ENCODE measurements at places on chromosomes 6 and 20. TPM values are rescaled to one million over a fixed set of nuclear protein-coding genes. Genes with fewer than 3 reads are reported as not detected.

DNA sequence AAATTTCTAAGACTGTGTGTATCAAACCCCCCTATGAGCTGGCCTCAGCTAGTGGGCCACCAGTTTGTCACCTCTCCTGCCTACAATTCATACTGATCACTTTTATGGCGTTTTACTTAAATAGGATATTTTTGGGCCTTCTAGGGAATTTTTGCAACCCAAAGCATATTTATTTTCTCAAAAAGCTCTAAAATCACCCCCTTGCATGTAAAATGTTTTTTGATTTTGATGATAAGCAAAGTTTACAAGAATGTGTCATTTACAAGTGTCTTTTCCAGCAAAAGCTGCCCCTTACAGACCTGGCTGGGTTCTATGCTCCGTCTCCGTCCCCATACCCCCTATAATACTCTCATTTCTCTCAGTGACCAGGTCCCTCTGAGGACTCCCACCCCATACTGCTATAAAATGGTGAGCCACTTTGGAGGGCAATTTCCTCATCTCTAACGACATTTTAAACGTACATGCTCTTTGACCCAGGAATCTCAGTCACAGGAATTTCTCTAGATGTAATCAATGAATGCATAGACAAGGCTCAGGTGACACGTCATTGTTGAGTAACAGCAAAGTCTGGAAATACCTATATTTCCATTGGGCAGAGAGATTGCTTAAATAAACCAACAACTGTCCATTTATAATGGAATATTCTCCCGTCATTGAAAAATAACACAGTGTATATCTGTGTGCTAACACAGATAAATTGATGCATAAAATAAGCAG lies 13.9 kb upstream of the OCSTAMP start:
- H3K4me3 ChIP-seq = no peak overlapping the region
- peaks cover 8% of the 10 kb centered on the region for H3K4me1 ChIP-seq
- no peaks in the 10 kb centered on the region for H3K36me3 ChIP-seq

DNA sequence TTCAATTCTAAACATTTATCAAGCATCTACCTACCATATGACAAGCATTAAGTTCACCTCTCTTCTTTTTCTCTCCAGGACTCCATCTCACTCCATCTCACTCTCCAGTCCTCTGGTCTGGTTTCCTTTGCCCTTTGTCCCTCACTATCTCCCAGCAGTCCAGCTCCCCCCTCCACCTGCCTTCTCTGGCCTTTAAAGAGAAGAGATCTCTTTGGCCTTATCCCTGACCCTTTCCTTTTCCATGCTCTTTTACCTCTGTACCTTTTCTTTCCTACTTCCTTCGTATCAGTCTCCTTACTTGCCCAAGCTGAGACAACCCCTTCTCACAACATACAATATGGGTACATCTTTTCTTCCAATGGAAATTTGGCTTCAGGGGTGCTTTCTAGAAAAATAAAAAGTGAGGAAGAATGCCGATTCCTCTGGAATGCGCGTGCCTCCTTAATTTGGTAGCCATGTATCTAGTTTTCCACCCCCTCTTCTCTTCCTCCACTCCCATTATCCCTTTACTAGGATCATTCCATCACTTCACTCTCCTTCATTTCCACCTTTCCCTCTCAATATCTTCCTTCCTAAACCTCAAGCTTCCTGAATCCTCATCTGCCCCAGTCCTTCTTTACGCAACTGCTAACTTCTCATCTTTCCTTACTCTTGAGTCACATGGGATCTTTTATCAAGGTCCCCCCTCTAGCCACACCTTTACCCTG lies 745 bp upstream of the AGPAT1 start:
- H3K36me3 ChIP-seq = no peaks in the 10 kb centered on the region
- peak overlapping the region; percentile 94 for H3K27ac ChIP-seq
- no peaks in the 10 kb centered on the region for H3K27me3 ChIP-seq
- peak overlapping the region; percentile 100 for H3K4me3 ChIP-seq
- DNase-seq = no peak

Gene HLA-DOB
- polyA plus RNA-seq = 901 TPM

Gene WFDC5
- polyA plus RNA-seq = not detected

DNA sequence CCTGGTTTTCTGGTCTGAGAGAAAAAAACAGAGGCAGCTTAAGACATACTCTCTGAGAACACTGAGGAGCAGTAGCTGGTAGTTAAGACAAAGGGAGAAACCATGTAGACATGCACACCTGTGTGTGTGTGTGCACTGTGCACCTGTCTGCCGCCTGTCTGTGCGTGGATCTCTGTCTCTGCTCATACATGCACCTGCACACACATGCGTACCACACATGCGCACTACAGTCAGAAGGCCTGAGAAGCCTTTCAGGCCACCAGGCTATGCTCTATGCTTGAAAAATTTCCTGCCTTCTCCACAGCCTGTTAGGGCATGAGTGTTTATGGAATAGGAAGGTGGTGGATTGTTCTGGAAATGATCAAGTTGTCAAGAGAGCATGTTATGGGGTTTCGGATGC lies 103.5 kb downstream of the CDH4 start:
- H3K4me3 ChIP-seq = no peak overlapping the region
- no peaks in the 10 kb centered on the region for H3K4me1 ChIP-seq
- DNase-seq = no peak

Gene LY6G6C
- polyA plus RNA-seq = not detected

Gene FGD2
- polyA plus RNA-seq = 75.3 TPM

DNA sequence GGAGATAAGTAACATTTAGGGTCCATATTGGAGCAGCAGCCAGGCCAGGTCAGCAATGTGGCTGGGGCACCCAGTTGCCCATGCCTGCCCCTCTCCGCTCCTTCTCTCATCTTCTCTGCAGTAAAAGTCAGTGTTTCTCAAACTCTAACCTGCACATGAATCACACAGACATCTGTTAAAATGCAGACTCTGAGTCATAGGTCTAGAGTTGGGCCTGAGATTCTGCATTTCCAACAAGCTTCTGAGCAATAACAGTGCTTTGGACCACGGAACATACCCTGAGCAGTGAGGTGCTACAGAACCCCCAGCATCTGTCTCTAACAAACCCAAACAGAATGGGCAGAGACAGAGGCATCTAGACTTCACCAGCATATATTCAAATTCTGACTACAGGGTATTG lies 10.1 kb downstream of the PHF10 start:
- no peak for DNase-seq
- H3K4me3 ChIP-seq = no peak overlapping the region
- peaks cover 3% of the 10 kb centered on the region for H3K36me3 ChIP-seq
- peak overlapping the region; percentile 7 for H3K27ac ChIP-seq
- no peaks in the 10 kb centered on the region for H3K27me3 ChIP-seq

Gene STMND1
- polyA plus RNA-seq = not detected

DNA sequence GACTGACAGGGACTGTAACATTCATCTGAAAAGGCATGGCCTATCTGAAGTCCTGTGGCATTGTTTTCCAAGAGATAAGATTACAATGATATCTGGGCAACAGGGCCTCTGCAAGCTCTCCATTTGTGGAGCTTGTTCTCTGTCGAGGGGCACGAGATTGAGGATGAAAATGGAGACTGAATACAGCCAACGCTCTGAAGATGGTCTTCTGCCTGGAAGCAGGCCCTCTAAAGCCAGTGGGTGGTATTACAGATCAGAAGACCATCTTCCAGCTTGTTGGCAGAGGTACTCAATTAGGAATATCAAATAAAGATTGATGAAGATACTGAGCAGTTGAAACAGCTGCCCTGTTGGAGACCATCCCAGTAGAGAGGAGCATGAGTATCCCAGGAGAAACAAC lies 288.2 kb downstream of the CENPW start:
- no peaks in the 10 kb centered on the region for H3K27me3 ChIP-seq
- H3K27ac ChIP-seq = no peak overlapping the region
- no peaks in the 10 kb centered on the region for H3K36me3 ChIP-seq
- no peak overlapping the region for H3K4me3 ChIP-seq
- no peak for DNase-seq

Gene CTCFL
- polyA plus RNA-seq = not detected

DNA sequence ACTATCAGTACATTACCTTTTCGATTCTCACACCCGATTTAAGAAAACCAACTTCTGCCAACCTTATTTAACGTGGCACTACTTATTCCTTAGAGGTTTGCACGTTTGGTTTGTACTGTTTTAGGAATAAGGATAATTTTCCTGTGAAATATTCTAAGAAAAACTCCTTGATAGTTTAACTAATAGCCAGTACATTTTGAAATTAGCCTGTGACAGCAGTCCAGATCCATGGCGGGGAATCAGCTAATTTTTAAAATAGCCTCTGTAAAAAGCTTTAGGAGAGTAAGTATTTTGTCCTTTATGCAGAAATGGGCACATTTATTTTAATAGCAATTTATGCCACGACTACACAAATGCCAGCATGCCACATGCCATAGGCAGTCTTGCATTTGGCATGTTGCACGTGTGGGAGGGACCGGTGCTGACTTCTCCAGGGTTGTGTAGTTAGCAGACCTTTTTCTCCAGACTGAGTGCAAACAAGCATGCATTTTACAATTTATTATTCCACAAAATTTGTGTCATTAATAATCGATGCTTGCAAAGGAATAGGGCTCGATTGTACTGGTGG lies 6.2 kb downstream of the FOXC1 start:
- peaks cover 33% of the 10 kb centered on the region for H3K27me3 ChIP-seq
- H3K4me3 ChIP-seq = no peak overlapping the region
- H3K27ac ChIP-seq = no peak overlapping the region
- peaks cover 8% of the 10 kb centered on the region for H3K36me3 ChIP-seq
- H3K4me1 ChIP-seq = peaks cover 9% of the 10 kb centered on the region

GRCh38 chr6:39688494-39688893 lies 36.7 kb downstream of the KIF6 start:
- no peaks in the 10 kb centered on the region for H3K4me1 ChIP-seq
- no peak overlapping the region for H3K27ac ChIP-seq
- H3K27me3 ChIP-seq = peaks cover 44% of the 10 kb centered on the region
- no peak for DNase-seq
- H3K36me3 ChIP-seq = no peaks in the 10 kb centered on the region

Gene SLC17A9
- 10.0 TPM for polyA plus RNA-seq

DNA sequence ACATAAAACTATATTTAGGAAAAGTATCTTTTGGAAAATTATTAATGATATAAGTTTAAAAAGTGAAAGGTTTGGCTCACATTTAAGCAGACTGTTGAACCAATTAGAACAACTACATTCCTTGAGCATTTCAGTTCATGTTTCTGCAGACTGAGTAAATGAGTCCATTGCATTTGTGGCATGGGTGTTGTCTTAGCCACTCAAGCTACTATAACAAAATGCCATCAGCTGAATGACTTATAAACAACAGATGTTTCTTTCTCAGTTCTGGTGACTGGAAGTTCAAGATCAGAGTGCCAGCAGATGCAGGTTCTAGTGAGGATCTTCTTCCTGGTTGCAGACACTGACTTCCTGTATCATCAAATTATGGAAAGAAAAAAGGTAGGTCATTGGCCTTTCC lies 67.1 kb upstream of the SLC2A12 start:
- DNase-seq = no peak
- no peak overlapping the region for H3K27ac ChIP-seq
- H3K27me3 ChIP-seq = peaks cover 13% of the 10 kb centered on the region
- no peaks in the 10 kb centered on the region for H3K36me3 ChIP-seq

- no peak overlapping the region for H3K4me3 ChIP-seq
- no peak for DNase-seq
- no peak overlapping the region for H3K27ac ChIP-seq
- H3K4me1 ChIP-seq = no peaks in the 10 kb centered on the region
- H3K36me3 ChIP-seq = no peaks in the 10 kb centered on the region
Measured at GRCh38 chr6:89400912-89401399, 11.1 kb downstream of the RRAGD start.

GRCh38 chr20:45011108-45011526 lies 44.8 kb downstream of the STK4 start:
- no peaks in the 10 kb centered on the region for H3K27me3 ChIP-seq
- no peak overlapping the region for H3K4me3 ChIP-seq
- H3K36me3 ChIP-seq = peaks cover 21% of the 10 kb centered on the region
- peak; percentile 25 for DNase-seq

- peaks cover 6% of the 10 kb centered on the region for H3K36me3 ChIP-seq
- H3K27ac ChIP-seq = peak overlapping the region; percentile 92
- no peaks in the 10 kb centered on the region for H3K27me3 ChIP-seq
- peak; percentile 59 for DNase-seq
- H3K4me1 ChIP-seq = peaks cover 6% of the 10 kb centered on the region
Measured at GRCh38 chr6:36615018-36615761, 21.0 kb downstream of the SRSF3 start.

DNA sequence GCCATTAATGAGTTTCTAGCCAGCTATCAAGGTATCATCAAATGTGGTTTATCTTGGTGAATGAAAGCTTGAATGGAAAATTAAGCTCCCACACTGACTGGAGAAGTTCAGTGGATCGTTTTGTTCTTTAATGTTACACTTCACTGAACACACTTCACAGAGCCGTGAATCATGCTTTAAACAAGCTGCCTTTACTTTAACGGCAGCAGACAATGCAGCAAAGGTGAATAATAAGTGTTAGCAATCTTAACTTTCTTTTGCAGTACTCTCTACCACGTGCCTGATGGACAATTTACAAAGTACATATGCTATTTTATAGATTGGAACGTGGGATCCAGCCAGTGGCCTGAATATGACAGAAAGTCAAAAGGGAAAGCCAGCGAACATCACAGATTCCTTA lies 424.5 kb downstream of the GRIK2 start:
- H3K4me3 ChIP-seq = no peak overlapping the region
- no peaks in the 10 kb centered on the region for H3K36me3 ChIP-seq
- no peaks in the 10 kb centered on the region for H3K4me1 ChIP-seq
- H3K27me3 ChIP-seq = no peaks in the 10 kb centered on the region

GRCh38 chr6:41064841-41065240 lies 7.3 kb downstream of the OARD1 start:
- no peak for DNase-seq
- H3K27me3 ChIP-seq = no peaks in the 10 kb centered on the region
- H3K4me3 ChIP-seq = no peak overlapping the region
- no peak overlapping the region for H3K27ac ChIP-seq

DNA sequence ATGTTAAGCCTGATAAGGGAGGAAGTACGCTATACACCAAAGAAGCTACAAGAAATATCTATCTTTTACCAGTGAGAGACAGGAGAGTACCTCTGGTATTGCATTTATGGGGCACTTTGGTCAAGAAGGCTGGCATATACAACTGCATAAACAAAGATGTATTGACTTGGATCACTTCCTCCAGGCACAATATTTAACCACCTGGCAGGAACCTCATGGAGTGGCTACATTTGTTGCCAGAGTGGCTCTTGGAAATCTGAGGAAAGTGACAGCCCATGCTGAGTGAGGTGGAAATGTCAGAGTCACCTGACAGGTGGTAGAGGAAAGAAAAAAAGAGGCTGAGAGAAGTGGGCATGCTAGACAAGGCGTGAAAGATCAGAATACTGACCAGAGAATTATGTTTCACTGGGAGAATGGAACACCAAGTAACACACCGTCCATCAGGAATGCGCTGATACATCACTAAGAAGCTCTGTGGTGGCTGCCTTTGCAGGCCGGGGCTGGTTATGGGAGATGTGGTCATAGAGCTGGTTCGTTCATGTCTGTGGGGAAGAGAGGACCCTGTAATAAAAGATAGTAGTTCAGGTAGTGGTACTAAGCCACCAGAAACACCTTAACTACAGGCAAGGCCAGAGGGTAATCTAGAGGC lies 61.4 kb upstream of the UFL1 start:
- H3K4me3 ChIP-seq = no peak overlapping the region
- DNase-seq = no peak

Gene TRAPPC3L
- 0.84 TPM for polyA plus RNA-seq

GRCh38 chr20:60123652-60124051 lies 165.4 kb downstream of the CDH26 start:
- H3K4me3 ChIP-seq = no peak overlapping the region
- DNase-seq = no peak
- peaks cover 14% of the 10 kb centered on the region for H3K27me3 ChIP-seq
